ENCODE measurements at places on chromosomes 1 and 21. TPM values are rescaled to one million over a fixed set of nuclear protein-coding genes. Genes with fewer than 3 reads are reported as not detected.

ALPL gene
- total RNA-seq, result 0.87 TPM

FCER1G gene
- total RNA-seq, result not detected

DNAJC28 gene
- 1.3 TPM for total RNA-seq

BMP8A gene
- not detected for total RNA-seq

INSRR gene
- not detected for total RNA-seq

PRAMEF5 gene
- not detected for total RNA-seq

LCE1F gene
- not detected for total RNA-seq

IL20 gene
- not detected for total RNA-seq

OVAAL gene
- not detected for total RNA-seq

FABP3 gene
- 109 TPM for total RNA-seq

KRTAP19-1 gene
- not detected for total RNA-seq

S100A2 gene
- total RNA-seq, result 3.3 TPM

MPL gene
- total RNA-seq, result not detected

CR1L gene
- not detected for total RNA-seq

LCE2A gene
- total RNA-seq, result not detected

SPRR2B gene
- total RNA-seq, result not detected

CLDN17 gene
- total RNA-seq, result not detected

RHBG gene
- not detected for total RNA-seq

DPT gene
- 1.8 TPM for total RNA-seq

TCHHL1 gene
- not detected for total RNA-seq

PPIAL4G gene
- total RNA-seq, result not detected

SEC22B gene
- total RNA-seq, result 66.5 TPM

SPRR4 gene
- not detected for total RNA-seq

RGS1 gene
- not detected for total RNA-seq

BARHL2 gene
- not detected for total RNA-seq

DYNLT5 gene
- total RNA-seq, result 0.33 TPM

TMEM54 gene
- 36.7 TPM for total RNA-seq

AKR7A3 gene
- 1.2 TPM for total RNA-seq

OR2T33 gene
- total RNA-seq, result not detected

SLC22A15 gene
- total RNA-seq, result 7.6 TPM

TRABD2B gene
- not detected for total RNA-seq

TRIM58 gene
- under 0.01 TPM for total RNA-seq

S100A7A gene
- not detected for total RNA-seq

COL24A1 gene
- 0.87 TPM for total RNA-seq

SMCP gene
- total RNA-seq, result not detected

GNAT2 gene
- total RNA-seq, result 0.17 TPM

RHOC gene
- total RNA-seq, result 506 TPM

CSTB gene
- total RNA-seq, result 14.6 TPM

CFAP141 gene
- total RNA-seq, result not detected

F3 gene
- total RNA-seq, result 3.8 TPM

KRTAP13-3 gene
- not detected for total RNA-seq

KCNJ9 gene
- total RNA-seq, result not detected

SPATA46 gene
- not detected for total RNA-seq

LCE1C gene
- total RNA-seq, result not detected

SEC16B gene
- total RNA-seq, result 3.1 TPM

LELP1 gene
- not detected for total RNA-seq

CLEC20A gene
- not detected for total RNA-seq

TRNP1 gene
- total RNA-seq, result 59.7 TPM
